Natural killer cell (primary cell): ENCODE measurements at places on chromosomes 2 and 18. TPM values are rescaled to one million over a fixed set of nuclear protein-coding genes. Genes with fewer than 3 reads are reported as not detected.

DNA sequence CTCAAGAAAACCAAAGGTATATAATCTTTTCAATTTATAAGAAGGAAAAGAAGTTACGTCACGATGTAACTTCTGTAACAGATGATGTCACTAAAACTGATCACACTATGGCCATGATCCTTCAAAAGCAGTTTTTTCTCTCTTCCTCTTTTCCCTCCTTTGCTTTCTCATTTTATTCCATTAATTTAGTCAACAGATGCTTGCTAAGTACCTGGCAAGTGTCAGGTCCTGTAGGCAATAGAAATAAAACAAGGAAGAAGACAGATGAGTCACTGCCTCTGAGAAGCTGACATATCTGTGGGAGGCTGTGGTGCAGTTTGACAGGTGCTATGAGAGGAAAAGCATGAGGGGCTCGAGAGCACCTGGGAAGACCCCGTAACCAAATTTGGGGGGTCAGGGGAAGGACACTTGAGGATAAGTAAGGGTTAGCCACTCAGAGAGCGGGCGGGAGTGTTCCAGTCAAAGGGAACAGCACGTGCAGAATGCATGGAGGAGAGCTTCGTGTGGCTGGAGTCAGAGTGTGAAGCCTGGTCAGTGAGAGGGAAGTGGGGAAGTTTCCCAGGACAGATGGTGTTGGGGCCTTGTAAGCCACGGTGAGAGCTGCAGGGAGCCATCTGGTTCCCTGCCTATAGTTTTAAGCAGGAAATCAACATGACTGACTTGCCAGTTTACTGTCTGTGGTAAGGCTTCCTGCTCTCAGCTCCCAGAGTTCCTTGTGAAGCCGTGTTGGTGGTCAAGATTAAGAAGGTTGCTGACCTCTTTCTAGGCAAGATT is 198.8 kb upstream of the FOSL2 start:
- DNase-seq = no peak

- no peak for DNase-seq
Measured at GRCh38 chr2:8575834-8576423, 105.9 kb upstream of the ID2 start.

GRCh38 chr2:189252991-189253675 is 73.6 kb upstream of the COL5A2 start:
- no peak for DNase-seq

- no peak for DNase-seq
Measured at GRCh38 chr2:221100467-221101089, 471.5 kb downstream of the EPHA4 start.

- no peak for DNase-seq
Measured at GRCh38 chr2:148525130-148525529, 119.4 kb upstream of the EPC2 start.

DNA sequence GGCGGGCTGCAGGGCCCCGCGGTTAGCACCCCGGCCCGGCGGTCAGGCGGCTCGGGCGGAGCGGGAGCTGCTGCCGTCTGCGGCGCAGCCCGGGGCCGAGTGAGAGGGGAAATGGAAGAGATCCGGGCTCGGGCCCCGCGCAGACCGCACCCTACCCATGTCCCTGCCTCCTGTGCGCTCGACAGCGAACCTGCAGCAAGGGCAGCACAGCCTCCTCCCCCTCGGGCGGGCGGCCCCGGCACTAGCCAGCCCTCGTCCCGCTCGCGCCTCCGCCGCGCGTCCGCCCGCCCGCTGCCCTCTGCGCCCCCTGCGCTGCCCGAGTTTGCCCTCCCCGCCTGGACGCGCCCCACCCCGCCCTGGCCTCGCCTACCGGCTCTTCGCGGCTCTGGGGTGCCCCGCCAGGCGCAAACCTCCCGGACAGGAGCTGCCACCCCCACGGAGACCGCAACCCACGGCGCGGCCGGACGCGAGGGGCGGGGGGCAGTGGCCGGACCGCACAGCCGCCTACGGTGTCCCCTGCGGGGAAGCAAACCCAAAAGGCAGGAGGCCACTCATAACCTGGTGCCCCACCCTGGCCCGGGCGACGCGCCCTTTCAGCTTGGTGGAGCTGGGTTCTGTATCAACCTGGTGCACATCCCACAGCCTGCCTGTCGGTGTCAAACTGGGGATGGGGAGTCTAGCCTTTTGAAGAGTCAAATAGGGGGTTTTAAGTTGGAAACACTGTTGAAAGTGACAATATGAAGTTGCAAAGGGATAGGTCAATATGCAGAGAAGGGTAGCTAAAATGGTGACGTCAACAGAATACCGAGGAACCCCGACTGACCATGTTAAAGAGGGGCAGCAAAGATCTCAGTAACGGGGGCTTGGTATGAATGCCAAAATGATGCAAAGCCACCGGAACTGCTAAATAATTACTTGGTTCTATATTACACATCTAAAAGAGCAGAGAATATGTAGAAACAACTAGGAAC is at the start of gene IHH:
TSS of gene IHH (minus strand) at position 101 of the 971 bp plus-strand sequence. CDS start 454 bp downstream, outside the sequence.
- no peak for DNase-seq

Gene EHD3
- 5.6 TPM for total RNA-seq

- DNase-seq = peak; percentile 44
Measured at GRCh38 chr2:8456151-8457091, 225.4 kb upstream of the ID2 start.

- DNase-seq = no peak
Measured at GRCh38 chr2:61535449-61535848, 2.7 kb downstream of the XPO1 start.

DNA sequence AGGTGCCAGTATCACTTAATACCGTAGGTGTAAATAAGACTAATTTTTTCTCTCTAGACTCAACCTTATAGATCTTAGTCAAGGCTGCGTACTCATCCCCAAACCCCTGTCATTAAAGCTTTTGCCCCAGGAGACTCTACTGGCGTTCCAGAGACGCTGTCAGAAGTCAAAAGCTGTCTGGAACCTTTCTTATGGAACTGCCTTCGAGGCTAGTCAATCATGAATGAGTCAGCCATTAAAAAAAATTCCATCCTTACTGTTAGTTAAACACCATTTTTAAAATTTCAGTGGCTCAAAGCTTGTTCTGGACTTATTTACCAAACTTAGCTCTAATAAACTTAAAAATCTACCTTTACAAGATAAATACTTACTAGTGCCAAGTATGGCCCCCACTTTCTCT is 52.1 kb downstream of the SPRED2 start:
- no peak for DNase-seq

Gene DSC2
- not detected for total RNA-seq

- DNase-seq = no peak
Measured at GRCh38 chr18:75393721-75394120, 33.8 kb downstream of the SMIM21 start.

DNA sequence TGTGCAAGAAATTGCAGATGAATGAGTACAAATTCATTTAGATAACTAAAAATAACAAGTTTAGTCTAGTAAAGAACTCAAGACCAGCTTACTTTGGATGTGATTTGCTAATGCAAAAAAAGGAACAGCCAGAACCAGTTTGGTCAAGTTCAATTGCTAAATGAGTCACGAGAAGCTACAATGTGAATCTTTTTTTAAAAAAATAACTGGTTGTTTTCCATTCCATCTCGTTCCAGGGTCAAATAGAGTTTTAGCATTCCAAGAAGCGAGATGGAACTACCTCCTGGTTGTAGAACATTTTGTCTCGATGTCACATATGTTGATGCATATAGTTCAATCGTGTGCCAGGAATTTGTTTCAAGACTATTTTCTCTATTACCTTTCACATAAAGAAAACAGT is 65.0 kb upstream of the IKZF2 start:
- DNase-seq = no peak
